ENCODE measurements at places on chromosomes 11 and 22.

- DNase-seq, result peak; percentile 71
Measured at GRCh38 chr11:35144136-35144741, 5.3 kb downstream of the CD44 start.

DNA sequence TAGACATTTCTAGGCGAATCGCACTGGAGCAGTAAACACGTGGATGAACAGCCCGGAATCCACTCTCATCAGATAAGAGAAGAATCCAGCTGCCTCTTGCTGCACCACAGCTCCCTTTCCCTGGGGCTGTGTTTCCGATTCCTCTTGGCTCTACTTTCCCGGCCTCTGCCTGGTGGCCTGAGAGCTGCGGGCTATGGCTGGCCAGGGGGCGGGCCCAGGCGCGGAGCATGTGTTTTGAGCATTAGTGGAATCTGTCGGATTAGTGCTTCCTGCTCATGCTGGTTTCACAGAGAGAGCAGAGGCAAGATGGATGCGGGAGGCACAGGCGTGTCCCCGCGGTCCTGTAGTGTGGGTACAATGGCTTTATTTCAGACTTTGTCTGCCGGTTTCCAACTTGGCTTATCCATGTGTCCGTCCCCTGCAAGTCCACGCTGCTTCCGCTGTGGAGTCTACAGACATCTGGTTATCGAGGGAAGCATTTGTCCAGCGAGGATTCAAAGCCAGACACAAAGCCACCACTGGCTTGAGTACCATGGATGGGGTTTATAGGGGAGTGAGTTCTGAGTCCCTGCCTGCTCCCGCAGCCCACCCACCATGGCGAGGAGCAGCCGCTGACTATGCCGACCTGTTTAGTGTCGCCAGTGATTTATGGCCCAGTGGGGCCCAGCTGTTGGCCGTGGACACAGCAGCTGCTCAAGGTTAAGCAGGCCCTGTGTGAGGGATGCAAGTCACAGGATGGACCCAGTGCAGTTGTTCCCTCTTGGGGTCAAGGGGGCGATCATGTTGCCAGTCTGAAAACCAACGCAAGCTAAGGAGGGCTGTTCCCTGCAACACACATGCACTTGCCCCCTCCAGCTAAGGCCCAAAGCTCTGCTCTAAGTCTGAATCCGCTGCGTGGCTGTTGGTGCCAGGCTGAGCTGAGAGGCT, 43.3 kb upstream of the EP300 start:
- no peak for DNase-seq

DNA sequence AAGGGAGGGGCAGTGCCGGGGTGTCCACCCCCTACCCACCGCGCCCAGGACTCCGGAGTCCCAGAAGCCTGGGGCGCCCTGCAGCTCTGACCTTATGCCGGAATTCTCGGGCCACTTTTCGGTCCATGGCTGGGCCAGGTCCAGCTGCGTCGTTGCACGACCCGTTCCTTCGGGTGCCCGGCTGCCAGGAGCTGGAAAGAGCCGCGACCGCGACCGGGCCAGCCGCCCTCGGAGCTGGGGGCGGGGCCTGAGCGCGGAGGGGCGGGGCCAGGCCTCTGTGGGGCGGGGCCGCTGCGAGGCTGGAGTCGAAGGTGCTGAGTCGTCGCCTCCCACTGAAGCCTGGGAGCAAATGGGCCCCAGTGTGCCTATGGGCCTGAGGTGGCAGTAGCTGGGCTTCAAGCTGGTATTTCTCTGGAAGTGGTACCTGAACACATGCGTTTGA, at the start of gene USH1C:
TSS of gene USH1C (minus strand) at position 236 of the 442 bp plus-strand sequence. CDS start at position 127, 109 bp downstream.
- no peak for DNase-seq

GRCh38 chr11:66853242-66854229, 3.3 kb upstream of the LRFN4 start:
- DNase-seq, result no peak

GRCh38 chr22:24322522-24322921, 51.9 kb downstream of the SPECC1L start:
- no peak for DNase-seq

DNA sequence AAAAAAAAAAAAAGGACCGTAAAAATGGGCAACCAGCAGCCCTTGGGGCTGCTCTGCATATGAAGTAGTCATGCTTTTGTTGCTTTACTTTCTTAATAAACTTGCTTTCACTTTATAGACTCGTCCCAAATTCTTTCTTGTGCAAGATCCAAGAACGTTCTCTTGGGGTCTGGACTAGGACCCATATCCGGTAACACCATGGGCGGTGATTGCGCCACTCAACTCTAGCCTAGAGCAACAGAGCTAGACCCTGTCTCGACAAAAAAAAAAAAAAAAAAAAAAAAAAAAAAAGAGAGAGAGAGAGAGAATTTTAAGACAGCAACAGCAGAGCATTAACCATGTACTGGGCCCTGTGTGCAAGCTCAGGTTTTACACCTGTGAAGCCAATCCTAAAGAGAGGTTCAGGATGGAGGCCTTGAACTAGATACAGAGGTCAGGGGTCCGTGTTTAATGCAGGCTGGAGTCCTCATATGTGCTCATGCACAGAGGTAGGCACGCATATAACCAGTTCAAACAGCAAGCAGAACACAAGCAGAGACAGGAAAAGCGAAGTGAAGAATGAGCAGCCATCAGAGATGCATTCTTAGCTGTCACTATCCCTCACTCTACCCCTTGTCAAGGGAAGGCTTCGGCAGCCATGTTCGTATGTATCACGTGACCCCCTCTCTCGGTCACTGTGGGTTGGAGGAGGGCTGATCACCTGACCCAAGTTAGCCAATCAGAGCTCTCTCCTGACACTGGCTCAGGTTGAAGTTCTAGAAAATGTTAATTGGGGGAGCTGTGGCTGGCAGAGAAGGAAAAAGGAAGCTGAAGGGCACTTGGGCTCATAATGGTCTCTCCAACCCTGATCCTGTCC, 16.7 kb upstream of the SYT12 start:
- DNase-seq, result no peak

GRCh38 chr22:22907551-22908494, 20.2 kb downstream of the IGLL5 start:
- no peak for DNase-seq

DNA sequence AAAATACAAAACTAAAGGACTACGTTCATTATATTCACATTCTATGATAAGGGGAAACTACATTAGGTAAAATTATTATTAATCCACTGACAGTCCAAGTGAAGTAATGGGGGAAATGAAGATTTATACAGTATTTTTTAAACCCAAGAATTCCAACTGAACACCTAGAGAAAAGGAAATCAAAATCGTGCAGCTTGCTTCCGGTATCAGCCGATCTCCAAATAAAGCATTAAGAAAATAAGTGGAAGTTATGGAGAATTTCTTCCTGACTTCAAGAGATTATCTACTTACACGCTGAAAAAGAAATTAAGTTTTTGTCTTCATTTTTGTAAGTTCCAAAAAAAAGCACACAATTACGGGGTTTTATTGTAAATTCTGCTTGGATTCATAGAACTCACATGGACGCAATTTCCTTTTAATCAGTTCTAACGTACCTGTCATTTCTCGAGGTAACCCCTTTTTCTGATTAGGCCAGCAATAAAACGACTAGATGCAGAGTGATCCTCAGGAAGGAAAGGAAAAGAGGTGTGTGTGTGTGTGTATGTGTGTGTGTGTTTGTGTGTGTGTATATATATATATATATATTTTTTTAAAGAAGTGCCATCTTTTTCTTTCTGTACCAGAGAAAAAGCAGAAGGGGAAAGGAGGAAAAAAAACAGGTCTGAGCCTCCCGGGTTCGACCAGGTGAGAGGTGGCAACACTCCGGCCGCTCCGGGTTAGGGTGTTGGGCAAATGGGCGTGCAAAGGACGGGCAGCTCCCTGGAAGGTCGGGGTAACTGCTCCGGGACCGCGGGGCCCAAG, 1.1 kb downstream of the ZBTB44 start:
- DNase-seq, result no peak

- DNase-seq, result no peak
Measured at GRCh38 chr11:34148504-34149165, 43.2 kb downstream of the NAT10 start.

GRCh38 chr11:116215471-116216113, 557.2 kb downstream of the BUD13 start:
- DNase-seq, result no peak

DNA sequence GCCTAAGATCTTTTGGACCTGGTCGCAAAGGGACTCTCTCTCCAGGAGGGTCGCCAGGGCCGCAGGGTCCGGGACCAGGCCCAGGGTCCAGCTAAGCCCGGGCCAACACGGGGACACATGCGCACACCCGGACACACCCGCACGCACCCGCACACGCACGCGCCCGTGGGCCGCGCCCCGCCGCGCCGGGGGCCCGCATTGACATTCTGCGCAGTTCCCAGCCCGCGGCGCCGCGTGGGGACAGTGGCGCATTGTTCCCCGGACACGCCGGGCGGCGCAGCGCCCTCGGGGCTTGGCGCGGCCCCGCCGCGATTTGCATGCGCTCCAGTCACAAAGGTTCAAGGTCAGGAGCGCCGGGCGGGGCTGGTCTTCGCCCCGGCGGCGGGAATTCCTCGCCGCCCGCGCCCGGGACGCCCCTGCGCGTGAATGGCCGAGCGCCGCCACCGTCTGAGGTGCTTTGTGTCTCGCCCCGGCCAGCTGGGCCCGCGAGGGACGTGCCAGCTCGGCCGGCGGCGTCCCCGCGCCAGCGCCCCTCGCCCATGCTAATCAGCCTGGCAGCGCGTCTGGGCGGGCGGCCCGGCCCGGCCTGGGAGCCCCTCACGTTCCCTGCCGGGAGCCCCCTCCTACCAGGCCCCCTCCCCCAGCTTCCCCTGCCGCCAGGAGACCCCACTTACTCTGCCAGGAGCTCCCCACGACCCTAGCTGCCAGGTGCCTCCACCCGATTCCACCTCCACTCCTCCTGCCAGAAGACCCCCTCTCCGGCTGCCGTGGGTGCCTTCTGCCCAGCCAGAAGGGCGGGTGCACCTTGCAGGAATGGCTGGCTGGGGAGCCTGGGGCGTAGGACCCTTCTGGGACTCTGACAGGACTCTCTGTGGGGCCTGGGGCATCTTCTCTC, 50.5 kb upstream of the WNT7B start:
- no peak for DNase-seq

GRCh38 chr11:69996451-69996850, 81.7 kb upstream of the ANO1 start:
- no peak for DNase-seq

GRCh38 chr11:99535406-99535805, 514.7 kb downstream of the CNTN5 start:
- no peak for DNase-seq

DNA sequence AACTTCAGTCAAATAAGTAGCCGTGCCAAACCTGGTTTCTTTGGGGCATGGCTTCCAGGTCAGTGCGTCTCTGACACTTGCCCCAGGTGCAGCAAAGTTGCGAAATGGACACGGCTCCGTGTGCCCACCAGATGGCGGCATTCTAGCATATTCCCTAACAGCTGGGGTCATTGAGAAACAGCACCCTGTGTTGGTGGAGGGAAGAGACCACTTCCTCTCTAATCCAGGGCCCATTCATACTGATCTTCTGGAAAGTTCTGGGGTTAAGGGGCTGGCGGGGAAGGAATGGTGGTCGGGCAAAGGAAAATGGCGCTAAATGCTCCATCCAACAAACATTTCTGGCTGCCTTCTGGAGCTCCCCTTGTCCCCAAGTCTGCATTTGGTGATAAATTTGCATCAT, 141.2 kb upstream of the TIMP3 start:
- peak; percentile 40 for DNase-seq

DNA sequence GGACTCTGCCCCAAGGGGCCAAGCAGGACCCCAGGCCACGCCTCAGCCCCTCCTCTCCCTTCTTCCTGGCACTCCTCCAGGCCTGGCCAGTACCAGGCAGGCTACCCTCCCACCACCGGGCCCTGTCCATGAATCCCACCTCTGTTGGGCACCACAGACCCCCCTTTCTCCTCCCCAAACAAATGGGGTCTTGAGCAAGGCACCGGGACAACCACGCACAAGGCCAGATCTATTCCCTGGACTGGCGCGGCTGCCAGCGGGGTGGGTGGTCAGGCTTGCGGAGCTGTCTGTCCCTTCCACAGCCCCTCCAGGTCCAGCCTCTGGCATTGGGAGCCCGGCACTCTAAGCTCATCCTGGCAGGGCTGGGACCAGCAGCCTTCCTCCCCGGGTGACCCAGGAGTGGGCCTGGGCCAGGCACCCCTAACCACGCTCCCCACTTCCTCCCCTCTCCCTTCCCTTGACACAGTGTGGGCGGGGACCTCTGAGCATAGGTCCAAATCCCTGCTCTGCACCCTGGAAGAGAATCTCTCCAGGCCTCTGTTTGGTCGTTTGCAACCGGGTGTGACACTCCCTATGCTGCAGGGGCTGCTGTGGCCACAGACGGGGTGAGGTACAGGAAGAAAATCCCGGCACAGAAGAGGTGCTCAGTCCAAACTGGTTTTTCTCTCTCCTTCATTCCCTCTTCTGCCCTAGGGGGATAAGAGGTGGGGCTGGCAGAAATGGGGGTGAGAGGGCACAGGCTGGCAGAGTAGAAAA, 14.6 kb downstream of the ELFN2 start:
- no peak for DNase-seq

DNA sequence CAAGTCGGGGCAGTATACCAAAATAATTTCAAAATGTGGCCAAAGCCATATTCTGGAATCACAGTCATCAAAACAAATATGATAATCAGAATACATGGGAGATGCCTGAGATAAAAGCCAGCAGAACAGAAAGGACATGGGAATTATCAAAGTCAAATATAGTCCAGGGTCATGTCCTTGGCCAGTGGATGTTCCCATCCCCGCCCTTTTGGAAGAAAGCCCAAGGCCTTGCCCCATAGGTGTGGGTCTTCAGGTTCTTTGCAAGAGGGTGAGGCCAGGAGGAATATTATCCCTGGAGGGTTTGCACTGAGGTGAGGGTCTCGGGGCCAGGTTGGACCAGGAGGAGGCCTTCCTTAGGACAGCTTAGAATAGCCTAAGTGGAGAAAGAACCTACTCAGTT, 53.6 kb upstream of the CSNK2A3 start:
- no peak for DNase-seq

DNA sequence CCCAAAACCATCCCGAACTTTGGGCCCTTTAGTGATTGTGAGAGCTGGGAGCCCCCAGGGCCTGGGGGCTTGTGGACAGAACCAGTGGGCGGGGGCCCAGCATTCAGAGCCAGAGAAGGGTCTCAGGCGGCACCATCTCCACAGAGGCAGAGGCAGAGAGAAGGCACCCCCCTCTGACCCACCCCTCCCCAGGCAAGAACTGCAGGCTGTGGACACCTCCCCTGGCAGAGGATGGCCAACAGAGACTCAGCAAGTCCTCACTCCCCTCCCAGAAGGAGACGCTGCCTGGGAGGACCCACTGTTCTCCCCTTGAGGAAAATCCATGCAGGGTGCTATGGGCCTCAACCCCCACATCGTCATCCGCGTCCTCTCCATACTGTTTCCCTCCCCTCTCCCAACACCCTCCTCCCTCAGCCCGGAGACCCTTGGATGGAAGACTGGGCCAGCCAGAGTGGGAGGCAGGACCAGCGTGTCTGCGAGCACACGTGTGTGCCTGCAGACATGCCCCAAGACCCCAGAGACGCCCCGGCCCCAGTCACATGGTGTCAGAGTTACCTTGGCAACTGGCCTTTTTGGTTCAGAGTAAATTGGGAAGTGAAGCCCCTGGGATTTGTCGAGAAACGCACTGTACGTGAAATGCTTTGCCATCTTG, 42.6 kb downstream of the KCNC1 start:
- DNase-seq, result no peak

Data from CD4-positive, alpha-beta T cell (primary cell).